ENCODE measurements at places on chromosomes 5 and 9.
A peak's percentile ranks its signal among the peaks of the same experiment; 100 is the strongest.

DNA sequence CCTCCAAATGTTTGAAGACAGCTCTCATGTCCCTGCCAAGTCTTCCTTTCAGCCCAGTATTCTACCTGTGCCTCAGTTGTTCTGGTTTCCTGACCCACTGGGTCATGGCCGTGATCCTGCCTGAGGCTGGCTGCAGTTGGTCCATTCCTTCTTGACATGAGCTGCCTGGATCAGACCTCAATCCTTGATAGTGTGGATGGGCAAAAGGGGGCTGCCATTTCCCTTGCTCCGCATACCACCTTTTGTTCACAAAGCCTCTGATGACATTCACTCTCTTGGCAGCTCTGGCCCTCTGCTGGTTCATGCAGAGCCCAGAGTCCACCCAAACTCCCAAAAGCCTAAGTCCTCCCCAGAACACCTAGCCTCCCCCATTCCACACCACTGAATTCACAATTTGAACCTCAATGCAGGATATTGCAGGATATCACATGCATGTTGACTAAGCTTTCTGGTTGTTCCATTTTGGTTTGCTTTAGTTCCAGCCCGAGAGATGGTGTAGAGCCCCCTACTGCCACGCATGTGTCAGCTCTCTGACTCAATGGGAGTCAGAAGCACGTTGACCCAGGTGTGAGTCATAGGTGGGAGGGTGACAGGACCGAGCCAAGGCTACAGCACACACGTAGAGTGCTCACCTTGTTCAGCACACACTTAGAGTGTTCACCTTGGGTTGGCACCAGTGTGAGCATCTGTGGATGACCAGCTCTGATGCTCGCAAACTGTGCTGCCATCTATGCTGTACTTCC is 137.2 kb downstream of the MTX3 start:
- peak; percentile 25 for DNase-seq

- no peak for DNase-seq
These were observed 2.3 kb upstream of the SMIM33 start for GRCh38 chr5:139468421-139468931.

- DNase-seq, result no peak
These were observed 11.4 kb upstream of the RAB3C start for GRCh38 chr5:58571501-58571900.

DNA sequence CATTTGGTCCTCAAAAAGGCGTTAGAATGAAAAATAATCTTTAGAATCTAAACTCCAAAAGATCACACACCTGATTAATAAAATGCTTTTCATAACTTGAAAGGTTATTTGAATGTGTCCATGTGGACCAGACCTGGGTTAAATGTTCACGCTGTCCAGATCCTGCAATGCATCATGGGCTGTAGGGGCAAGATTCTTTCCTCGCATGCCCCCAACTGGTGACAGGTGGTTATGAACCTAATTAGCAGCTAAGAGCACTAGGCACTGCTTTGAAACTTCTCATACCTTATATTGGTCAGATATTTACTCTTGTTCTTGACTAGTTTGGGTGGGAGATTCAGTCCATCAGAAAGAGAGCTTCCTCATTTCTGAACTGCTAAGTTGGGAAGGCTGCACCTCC is 19.3 kb upstream of the PIP5K1B start:
- no peak for DNase-seq

- DNase-seq, result no peak
These were observed 46.4 kb upstream of the SEMA4D start for GRCh38 chr9:89544279-89544661.

DNA sequence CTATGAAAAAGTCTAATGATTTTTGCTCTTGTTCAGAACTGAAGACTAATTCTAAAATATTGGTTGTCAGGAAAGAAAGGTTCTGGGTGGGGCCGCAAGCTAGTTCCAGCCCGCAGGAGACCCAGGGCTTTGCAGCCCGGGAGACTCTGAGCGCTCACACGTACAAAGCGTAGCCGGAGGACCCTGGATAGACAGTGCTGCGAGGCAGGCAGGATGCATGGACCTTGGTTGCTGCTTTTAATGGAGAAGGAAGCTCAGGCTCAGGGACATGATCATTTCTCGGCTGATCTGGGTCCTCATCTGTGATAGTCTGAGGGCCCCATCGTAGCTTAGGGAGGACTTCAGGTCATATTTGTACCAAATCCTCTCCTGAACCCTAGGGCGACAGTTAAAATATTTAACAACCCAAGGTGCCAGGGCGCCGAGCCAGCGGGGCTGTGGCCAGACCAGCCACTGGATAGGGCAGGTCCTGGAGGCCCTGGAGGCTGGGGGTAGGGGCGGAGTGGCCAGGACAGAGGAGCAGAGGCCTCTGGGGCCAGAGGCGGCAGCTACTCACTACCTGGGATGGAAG is 70.1 kb upstream of the UNC5A start:
- no peak for DNase-seq

- DNase-seq, result no peak
These were observed 22.8 kb upstream of the RGMB start for GRCh38 chr5:98750693-98751092.

GRCh38 chr5:120400356-120400755 is 63.7 kb upstream of the PRR16 start:
- no peak for DNase-seq

DNA sequence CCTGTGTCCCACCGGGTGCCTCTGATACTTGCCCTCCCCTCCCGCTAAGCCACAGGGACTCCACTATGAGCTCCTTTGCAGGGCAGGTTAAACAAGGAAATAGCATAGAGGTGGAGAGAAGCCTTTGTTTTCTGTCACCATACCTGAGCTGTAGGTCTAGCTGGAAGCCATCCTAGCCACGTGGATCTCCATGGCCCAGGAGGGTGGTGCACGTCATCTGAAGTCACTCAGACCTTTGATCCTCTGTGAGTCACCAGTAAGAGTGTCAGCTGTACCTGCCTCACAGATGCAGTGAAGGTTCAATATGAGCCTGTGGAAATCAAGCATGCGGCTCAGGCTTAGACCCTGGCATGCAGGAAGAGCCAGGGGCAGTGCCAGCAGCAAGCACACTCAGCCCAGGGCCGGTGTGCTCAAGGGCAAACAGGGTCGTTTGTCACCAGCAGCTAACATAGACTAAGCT is 55.1 kb downstream of the ASS1 start:
- peak; percentile 52 for DNase-seq

DNA sequence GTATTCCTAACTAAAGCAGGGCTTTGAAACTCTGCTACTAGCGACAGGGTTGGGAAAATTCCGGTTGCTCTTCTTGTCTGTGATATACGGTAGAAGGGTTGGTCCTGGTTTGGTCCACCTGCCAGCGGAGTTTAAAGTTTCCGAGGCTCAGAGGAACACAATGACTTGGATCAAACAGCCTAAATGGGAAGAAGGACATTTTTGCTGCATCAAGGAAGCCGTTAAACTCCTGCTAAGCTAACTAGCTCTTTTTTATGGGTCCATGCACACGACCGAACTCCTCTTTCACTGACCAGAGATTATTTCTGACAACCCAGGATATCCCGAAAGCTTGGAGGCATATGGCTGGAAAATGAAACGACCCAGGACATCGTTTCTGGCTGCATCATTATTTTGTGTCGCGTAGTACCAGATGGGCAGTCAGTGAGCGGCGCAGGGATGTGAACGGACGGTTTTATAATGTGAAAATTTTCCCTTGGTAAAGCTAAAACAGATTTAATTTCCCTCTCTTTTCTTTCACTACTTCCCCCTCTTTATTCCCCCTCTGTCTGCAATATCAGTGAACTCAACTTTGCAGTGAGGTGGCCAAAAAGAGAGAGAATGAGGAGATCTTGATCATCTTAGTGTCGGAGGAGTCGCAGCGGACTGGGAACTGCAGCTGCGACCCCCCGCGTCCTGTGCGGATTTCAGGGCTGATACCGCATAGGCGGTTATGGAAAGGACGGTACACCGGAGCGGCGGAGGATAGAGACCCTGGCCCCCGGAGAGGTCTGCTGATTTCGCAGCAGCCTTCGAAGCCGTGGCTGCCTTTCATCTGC is at the start of gene LURAP1L:
Gene LURAP1L (plus strand): TSS at position 160 of the 818 bp plus-strand sequence. CDS start 696 bp downstream, outside the sequence.
- DNase-seq, result peak; percentile 79

DNA sequence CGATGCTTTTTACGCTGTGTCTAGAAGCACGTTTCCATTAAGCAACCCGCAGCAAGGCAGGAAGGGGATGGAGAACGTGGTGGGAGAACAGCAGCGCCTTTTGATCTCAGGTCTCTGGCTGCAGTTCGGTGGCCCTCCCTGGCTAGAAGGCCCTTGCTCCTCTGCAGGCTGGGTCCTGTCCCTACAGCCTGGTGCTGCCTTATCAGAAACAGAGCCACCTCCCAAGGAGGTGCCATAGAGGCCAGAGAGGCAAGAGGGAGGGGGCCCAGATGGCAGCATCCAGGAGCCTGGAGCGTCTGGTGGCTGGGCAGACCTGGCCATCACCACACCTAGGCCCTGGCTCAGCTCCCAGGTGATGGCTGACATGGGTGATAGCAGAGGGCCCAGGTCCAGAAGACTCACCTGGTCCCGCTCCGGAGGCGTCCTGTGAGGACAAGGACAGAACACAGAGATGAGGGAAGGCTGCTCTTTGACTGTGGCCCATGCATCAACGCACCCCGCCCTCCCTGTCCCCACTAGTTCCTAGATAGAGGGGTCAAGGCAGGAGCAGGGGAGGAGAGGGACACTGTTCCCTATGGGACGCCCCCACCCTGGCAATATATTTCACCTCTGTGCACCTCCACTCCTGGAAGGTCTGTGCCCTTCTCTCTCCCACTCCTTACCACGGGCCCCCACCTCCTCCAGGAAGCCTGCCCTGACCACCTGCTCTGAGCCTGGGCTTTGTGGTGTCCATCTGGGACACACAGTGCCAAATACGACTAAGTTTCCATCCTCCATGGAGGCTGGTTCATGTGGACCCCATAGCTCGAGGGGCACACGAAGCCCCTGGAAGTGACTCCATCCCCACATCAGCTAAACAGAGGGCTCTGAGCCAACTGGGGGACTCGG is 41.6 kb upstream of the SARDH start:
- no peak for DNase-seq

DNA sequence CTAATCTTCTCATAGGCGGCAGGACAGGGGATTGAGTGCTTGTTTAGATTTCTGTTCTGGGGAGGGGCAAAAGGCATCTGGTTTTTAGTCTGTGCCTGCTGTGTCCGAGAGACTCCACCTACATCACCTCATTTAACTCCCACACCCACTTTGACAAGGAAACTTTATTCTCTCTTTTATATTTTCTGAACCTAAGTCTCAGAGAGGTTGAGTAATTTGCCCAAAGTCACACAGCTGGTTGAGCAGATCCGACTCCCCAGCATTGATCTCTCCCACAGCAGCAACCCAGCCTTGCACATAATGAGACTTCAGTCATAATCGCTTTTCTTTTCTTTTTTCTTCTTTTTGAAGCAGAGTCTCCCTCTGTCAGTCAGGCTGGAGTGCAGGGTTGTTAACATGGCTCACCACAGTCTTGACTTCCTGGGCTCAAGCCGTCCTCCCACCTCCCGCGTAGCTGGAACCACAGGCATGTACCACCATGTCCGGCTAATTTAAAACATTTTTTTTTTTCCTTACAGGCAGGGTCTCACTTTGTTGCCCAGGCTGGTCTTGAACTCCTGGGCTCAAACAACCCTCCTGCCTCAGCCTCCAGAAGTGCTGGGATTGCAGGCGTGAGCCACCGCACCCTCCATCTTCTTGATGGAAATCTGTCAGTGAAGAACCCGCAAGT is 36.5 kb upstream of the ANKRD33B start:
- DNase-seq, result no peak

- DNase-seq, result no peak
These were observed 7.4 kb downstream of the SLC12A7 start for GRCh38 chr5:1104327-1105006.

DNA sequence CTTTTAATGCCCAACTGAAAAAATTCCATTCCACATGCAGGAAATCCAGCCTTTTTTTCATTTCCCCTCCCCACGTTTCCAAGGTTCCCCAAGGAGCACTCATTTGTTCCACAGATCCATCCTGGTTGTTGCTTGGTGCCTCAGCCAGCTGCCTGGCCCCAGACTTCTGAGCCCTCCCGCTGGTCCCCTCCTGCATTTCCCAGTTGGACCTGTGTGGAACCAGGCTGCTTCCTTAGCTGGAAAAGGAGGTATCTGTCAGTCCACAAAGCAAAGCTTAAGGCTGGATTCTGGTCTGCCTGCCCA is 44.8 kb downstream of the ANGPTL2 start:
- no peak for DNase-seq

GRCh38 chr9:68739621-68740174 is 34.7 kb downstream of the PIP5K1B start:
- no peak for DNase-seq

DNA sequence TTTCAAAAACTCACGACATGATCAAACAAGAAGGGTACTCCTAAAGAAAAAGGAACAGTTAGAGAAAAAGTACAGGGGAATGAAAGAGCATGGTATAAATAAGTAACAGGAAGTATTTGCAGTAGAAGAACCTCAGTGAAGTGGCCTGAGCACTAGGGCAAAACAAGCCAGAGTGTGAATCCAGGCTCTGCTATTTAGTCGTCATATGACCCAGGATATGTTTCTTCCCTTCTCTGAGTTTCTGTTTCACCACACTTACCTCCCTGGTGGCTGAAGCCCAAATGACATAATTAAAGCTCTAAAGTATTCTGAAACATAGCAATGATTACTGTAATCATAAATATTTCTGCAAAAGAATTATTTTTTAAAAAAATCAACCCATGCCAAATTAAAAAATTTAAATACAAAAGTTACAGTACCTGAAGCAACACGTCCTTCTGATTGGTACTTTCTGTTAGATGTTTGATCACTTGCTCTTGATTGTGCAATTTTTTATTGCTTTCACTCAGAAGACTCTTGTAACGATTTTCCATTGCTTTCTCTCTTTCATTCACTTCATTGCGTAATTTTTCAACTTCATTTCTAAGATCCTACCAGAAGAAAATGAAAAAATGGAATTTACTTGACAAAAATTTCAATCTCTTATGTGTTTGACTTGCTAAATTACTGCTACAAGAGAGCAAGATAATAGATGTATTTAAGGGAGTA is 88.9 kb downstream of the CDK5RAP2 start:
- DNase-seq, result no peak

GRCh38 chr5:138927979-138928378 is 52.8 kb upstream of the LRRTM2 start:
- no peak for DNase-seq

DNA sequence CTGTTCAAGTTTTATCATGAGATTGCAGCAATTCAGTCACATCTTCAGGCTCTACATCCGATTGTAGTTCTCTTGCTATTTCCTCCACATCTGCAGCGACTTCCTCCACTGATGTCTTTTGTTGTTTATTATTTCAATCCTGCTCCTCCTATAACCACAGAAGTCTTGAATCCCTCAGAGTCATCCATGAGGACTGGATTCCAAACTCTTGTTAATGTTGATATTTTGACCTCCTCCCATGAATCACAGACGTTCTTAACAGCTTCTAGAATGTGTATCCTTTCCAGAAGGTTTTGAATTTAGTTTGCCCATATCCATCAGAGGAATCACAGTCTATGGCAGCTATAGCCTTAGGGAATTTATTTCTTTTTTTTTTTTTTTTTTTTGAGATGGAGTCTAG is 3.6 kb downstream of the FBXO38 start:
- no peak for DNase-seq

- no peak for DNase-seq
These were observed 9.7 kb downstream of the RNF44 start for GRCh38 chr5:176527246-176528222.

DNA sequence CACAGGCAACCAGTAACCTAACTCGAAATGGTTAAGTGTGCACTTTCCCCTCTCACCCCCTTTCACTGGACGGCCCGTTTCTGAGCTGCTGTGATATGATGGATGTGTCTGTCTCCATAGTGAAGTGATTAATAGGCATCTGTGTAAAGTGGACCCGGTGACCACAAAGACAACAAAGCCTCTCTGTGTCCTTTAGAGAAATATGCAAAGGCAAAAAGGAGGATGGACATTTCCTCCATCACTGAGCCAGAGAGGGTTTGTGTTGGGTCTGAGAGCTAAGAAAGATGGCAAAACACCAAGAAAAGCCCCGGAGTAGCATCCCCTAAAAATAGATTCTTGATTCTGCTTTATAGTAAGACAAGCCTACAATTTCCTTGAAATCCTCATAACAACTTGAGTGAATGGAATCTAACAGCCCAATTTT is 120.6 kb downstream of the SEMA6A start:
- no peak for DNase-seq
